ENCODE measurements at places on chromosomes 7 and 10. TPM values are rescaled to one million over a fixed set of nuclear protein-coding genes. Genes with fewer than 3 reads are reported as not detected.

DNA sequence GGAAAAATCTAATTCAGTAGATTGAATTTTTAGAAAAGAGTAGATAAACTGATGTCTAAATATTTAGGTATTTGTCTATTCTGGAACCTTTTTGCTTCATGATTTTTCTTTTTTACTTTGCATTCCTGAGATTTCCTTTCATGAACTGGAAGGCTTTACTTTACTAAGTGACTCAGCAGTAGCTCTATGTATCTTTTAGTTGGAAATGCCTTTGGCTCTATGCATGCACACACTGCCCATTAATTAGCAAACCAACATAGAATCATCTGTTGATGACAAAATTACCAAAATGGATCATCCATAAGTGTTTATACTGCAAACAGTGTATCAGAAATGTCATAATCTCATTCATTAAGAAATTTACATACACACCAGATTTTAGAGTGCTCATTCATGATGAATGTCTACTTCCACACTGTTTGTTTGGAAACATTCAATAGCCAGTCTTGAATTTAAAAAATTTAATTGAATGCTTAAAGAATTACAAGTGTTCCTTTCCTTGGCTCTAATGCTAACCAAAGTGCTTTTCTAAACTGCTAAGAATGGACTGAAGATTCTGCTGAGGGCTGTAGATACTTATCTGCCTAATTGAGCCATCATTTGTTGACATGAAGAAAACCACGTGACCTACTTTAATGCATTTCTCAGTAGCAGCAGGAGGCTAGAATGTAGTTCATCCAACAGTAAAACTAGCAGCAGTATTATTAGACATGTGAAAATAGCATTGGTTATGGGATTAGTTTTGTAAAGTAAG, 282.0 kb downstream of the ADK start:
- no peak for DNase-seq

DNA sequence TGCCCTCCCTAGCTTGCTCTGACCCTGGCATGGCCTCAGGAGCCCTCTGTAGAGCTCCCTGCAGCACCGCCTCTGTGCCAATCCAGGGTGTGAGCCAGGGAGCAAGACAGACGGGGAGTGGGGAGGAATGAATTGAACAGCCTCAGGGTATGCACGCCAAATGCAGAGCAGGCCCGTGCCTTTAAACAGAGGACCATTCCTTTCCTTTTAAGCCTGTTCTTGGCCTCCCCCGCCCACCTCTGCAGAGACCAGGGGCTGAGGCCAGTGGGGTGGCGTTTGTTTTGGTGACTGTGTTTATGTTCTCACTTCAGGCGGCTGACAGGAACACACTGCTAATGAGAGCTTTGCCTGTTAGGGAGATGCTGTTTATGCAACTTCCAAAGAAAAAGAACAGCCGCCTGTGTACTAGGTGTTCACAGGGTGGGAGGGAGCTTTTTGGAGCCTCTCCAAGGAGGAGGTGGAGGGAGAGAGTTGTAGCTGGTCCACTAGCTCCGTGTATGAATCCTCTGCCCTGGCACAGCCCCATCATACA, 528.1 kb upstream of the DPP6 start:
- DNase-seq: no peak

DNA sequence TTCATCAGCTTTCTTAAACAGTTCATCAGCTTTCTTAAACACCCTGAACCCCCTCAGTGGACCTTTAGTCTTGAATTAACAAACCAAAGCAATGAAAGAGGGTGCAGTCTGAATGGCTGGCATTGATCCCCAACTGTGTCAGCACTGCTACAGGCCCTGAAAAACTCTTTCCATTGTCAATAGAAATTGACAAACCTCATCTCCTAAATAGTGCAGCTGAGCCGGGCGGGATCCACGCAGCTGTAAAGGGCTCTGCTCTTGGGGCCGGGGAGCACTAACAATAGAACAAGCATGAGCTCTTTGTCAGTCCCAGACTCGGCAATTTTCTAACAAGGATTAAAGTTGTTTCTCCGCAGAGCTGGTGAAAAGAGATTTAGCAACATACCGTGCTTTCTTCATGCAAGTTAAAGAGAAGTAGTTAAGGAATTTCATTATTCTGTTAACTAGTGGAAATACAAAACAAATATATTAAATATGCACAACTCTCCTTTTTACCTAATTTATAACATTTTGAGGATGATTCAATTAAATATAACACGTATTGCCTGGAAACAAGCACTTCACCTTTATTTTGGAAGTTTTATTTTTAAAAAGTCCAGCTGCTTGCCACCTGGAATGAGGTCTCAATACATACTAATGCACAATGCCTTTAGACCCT, 24.7 kb upstream of the FEZF1 start:
- no peak for DNase-seq

- DNase-seq: no peak
These were observed 91.3 kb downstream of the PARD3 start for GRCh38 chr10:34723750-34724149.

DNA sequence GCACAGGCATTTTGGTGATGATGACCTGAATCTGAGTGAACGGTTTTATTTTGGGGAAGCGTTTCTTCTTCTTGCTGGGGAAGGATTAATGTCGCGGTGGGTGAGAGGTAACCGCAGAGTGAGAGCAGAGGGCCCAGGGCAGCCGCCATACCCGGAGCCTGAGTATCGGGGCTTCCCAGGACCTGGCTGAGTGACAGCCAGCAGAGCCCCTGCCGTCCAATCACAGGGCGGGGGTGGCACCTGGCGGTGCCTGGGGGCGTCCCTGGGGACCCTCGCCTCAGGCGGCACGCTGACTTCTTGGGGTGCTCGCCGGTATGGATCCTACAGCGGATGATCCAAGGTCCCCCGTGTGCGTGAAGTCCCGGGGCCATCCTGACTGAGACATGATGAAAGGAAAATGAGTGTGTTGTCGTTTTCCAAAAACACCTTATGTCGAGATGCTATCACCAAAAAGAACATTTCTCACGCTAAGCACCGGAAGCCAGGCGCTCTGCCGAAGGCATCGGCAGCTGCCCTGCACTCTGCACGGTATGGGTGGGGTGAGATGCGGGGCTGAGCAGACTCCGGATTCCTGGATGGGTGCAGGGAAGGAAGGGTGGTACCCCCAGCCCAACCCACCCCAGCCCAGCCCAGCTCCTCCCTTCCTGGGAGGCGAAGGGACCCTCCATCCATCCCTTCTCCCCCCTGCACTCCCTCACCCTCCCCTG, 227.9 kb upstream of the SHH start:
- no peak for DNase-seq

GRCh38 chr7:70217571-70217970, 619.3 kb downstream of the AUTS2 start:
- DNase-seq: no peak

DNA sequence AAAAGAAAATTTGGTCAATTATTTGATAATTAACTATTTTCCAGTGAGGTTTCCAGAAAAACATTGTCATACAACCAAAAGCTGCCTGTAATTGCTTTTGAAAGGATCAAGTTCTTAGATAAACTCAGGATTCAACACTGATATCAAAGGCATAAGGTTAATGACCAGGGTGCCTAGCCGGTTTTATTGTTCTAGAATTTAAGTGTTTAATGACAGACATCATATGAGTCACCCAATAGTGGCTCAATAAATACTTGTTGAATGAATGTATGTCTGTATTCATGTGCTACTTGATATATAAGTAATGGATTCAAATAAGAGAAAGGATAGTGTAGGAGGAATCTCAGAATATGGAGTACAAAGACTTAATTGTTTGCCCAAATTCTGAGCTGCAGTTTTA, 196.1 kb upstream of the LRGUK start:
- DNase-seq: no peak

DNA sequence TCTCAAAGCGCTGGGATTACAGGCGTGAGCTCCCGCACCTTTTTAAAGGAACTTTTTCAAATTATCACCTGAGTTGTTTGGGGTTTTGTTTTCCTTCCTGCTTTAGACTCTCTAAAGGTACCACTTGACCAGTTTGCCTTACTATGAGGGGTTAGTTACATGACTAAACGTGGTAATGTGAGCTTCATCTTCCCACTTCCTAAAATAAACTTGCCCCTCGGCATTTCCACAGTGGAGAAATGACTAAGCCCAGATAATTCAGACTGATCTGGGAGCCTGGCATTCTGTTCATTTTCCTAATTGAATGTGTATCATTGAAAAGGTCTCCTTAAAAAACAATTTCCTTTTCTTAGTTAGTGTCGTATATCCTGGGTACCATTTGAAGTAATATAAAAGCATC, 163.4 kb downstream of the PLXDC2 start:
- no peak for DNase-seq

GRCh38 chr10:78579995-78580394, 488.8 kb upstream of the ZMIZ1 start:
- DNase-seq: no peak

GRCh38 chr7:131225619-131226513, 101.8 kb upstream of the MKLN1 start:
- DNase-seq: no peak

- no peak for DNase-seq
These were observed at the start of gene TNS3 for GRCh38 chr7:47581804-47582763. TSS of gene TNS3 (minus strand) at chr7:47582111. CDS start at chr7:47439636, 142,475 bp downstream.

DNA sequence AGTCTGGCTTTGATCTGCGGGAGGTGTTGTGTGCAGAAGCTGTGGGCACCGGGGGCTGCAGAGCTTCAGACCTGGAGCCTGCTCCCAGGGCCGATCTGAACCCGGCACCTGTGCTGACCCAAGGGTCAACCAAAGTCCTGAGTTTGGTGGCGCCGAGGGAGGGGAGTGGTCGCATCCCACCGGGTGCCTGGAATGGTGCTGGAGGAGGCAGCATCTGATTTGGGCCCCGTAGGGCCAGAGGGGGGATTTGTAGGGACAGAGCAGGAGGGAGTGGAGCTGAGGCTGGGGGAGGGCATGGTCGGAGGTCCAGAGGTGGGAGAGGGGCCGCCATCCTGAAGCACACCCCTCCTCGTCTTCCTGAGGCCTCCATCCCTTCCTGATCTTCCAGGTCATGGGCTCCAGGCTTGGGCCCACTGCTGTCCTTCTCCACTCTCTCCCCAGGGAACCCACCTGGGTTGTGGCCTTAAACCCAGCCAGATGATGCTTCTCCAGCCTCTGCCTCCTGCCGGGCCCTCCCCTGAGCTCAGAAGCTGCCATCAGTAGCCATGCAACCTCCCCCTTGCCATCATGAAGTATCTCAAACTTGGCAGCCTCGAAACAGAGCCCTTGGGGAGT, 112.9 kb downstream of the LHPP start:
- no peak for DNase-seq

GRCh38 chr7:133121175-133121844, 39.4 kb upstream of the CHCHD3 start:
- DNase-seq: no peak

DNA sequence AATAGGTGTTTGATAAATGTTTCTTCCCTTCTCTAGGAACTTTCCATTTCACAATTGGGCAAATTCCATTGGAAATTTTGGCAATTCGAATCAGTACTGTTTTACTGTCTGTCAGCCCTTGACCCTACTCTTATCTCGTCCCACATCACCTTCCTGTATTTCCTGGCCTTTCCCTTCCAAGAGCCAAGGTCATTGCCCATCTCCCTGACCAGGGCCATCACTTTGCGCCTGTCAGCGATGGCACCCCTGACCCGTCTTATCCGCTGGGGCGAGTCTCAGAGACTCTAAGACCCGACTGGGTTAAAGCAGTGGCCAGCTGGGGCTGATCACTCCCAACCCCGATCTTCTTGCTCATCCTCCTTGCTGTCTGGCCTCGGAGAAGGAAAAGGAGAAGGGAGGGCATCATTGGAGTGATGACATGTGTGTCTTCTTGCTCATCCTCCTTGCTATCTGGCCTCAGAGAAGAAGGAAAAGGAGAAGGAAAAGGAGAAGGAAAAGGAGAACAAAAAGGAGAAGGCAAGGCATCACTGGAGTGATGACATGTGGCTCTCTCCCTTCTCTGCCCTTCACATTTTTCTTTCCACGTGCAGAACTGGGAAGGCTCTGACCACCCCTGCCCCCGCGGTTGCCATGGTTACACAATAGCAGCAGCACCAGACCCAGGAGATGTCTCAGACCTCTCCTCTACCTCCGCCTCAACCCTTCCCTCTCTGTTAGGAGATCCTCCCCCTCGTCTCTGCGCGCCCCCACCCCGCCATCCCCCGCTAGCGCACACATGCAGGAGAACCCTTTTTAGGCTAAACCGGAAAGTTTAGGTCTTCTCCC, 2.0 kb downstream of the SEMA3D start:
- peak; percentile 86 for DNase-seq

- DNase-seq: no peak
These were observed 171.1 kb upstream of the TBX20 start for GRCh38 chr7:35424869-35425495.

Gene EEPD1
- total RNA-seq: 1.3 TPM

Measured in osteocyte (in vitro differentiated cells).